ENCODE measurements at places on chromosomes 16 and 17.

DNA sequence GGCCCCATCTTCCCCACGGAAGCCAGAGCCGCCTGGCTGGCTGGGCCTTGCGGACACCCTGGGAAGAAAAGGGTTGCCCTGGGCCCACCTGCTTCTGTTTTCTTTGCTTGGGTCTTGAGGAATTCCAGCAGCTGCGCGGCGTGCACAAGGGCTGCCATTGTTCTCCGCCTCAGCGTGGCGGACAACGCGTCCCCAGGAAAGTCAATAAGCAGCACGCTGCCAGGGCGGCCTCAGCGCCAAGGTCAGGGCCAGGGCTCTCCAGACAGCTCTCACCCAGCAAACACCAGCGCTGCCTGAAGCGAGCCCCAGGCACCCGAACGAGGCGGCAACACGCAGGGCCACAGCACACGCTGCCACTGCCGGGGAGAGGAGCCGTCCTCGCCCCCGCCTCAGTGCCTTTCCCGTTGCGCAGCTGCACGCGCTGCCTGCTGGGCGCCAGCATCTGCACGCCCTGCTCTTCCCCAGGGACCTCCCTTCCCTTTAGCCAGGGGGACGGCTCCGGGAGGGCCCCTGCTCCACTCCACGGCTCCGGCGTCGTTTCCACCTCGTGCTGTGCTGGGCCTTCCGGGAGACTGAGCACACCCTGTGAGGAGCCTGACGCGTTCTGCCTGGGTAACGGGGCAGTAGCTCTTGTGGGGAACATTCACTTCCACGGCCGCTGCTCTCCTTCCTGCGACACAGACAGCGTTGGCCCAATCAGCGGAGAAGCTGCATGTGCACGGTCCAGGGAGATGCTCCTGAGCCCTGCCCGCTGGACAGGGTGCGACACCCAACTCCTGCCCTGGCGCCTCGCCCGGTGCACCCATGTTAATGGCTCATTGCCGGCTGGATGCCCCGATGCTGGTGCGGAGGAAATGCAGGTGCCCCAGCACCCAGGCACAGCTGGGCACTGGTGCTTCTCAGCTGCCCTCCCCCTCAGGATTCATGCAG lies 57.8 kb downstream of the LMF1 start:
- DNase-seq = no peak

GRCh38 chr17:47949197-47949759 lies 7.9 kb downstream of the PNPO start:
- DNase-seq = peak; percentile 86

DNA sequence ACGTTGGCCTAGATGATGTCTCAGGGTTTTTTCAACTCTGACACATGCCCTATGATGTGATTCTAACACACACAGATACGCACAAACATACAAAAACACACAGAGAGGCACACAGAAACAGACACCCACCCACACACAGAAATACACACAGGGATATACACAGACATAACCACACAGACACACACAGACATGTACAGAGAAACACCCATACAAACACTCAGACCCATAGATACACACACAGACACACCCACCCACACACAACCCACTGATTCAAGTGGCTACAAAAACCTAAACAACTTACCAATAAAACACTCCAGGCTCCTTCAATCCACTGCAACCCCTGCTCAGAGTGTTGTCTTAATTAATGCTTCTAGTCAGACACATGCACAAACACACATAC lies 244.6 kb upstream of the CCL2 start:
- no peak for DNase-seq

DNA sequence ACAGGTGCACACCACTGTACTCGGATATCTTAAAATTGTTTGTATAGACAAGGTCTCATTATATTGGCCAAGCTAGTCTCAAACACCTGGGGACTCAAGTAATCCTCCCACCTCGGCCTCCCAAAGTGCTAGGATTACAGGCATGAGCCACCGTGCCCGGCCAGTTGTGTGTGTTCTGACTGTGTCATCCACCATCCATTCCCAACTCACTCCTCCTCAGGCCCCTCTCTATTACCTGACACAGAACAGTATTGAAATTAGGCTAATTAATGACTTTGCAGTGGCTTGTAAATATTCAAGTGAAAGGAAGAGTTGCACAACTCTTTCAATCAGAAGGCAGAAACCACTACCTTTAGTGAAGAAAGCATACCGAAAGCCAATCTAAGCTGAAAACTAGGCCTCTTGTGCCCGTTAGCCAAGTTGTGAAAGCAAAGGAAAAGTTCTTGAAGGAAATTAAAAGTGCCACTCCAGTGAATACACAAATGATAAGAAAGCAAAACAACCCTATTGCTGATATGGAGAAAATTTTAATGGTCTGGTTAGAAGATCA lies 28.7 kb downstream of the GOSR1 start:
- no peak for DNase-seq

- DNase-seq = no peak
Observed at GRCh38 chr16:77759201-77759600, 29.2 kb upstream of the VAT1L start.

DNA sequence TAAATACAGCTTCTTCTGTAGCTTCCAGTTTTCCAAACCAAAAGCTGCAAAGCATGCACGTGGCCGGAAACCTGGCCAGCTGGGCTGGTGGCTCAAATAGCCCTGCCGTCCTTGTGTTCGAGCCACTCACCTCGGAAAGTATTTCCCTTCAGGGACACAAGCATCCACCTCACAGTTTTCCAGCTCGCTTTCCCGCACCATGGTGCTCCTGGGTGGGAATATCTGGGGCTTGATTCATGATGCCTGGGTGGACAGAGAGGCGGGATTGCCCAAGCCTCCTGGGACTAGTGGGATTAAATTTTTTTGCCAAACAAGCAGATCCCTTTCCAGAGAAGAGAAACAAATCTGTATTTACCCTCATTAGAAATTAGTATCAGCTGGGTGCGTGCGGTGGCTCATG lies 7.1 kb upstream of the MVD start:
- no peak for DNase-seq

Measured in tibial artery (tissue), 4 donors.